GM06990 (cell line): ENCODE measurements at places on chromosomes 2 and 18.

- DNase-seq, result no peak
These were observed 462.5 kb upstream of the FSHR start for GRCh38 chr2:49616800-49617199.

- DNase-seq, result no peak
These were observed 11.4 kb downstream of the RAB31 start for GRCh38 chr18:9719421-9719981.

DNA sequence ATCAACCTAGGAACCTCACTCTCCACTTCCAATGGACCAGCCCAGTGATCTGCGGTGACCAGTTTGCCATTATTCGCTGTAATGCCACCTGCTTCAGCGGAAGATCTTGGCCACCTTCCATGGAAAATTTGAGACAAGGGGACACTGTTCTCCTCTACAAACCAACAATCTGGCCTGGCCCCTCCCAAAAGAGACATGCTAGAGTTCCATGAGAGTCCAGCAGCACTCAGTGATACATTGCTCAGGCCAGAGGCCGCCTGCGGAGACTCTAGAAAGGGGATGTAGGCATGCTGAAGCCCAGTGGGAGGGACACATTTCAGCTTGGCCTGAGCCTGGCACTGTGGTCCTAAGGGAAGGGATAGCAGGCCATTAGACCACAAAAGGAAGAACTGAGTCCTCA is 58.3 kb downstream of the COL6A3 start:
- no peak for DNase-seq

DNA sequence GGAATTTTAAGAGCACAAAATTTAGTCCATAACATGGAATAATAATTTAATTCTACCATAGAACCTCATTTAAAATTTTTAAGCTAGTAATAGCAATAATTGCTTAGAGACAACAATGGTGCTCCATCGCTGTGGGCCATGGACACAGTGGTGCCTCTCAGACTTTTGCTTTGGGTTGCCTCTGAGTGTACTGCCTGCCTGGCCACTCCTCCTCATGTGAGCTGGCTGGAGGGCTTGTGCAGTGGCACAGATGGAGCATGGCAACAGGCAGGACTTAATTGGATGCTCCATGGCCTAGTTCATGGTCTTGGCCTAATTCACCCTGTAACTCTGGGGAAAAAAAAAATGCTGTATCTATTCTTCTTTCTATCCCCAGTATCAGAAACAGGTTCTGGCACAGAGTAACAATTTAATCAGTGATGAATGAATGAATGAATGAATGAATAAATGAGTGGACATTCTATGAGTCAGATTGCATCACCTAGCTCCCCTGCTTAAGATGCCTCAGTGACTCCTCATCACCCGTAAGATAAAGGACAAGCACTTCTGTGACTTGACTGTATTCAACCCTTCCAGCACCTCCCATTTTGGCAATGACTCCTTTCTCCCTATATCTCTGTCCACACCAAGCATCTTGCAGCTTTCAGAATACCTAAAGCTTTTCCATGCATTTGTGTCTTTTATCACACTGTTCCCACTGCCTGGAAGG is 211.8 kb upstream of the SLC14A2 start:
- DNase-seq, result no peak

- no peak for DNase-seq
These were observed 2.8 kb downstream of the ASB18 start for GRCh38 chr2:236261452-236261851.

DNA sequence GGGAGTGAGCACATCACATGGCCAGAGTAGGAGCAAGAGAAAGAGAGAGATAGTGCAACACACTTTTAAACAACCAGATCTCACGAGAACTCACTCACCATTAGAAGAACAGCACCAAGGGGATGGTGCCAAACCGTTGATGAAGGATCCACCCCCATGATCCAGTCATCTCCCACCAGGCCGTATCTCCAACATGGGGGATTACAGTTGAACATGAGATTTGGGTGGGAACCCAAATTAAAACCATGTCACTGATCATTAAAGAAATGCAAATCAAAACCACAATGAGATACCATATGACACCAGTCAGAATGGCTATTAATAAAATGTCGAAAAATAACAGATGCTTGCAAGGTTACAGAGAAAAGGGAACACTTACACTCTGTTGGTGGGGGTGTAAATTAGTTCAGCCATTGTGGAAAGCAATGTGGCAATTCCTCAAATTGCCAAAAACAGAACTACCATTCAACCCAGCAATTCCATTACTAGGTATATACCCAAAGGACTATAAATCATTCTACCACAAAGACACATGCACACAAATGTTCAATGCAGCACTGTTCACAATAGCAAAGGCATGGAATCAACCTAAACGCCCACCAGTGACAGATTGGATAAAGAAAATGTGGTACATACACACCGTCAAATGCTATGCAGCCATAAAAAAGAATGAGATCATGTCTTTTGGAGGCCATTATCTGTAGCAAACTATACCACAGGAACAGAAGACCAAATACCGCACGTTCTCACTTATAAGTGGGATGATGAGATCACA is 137.1 kb downstream of the COL6A3 start:
- no peak for DNase-seq

- DNase-seq, result no peak
These were observed 2.1 kb downstream of the TTC39C start for GRCh38 chr18:24016643-24017042.

DNA sequence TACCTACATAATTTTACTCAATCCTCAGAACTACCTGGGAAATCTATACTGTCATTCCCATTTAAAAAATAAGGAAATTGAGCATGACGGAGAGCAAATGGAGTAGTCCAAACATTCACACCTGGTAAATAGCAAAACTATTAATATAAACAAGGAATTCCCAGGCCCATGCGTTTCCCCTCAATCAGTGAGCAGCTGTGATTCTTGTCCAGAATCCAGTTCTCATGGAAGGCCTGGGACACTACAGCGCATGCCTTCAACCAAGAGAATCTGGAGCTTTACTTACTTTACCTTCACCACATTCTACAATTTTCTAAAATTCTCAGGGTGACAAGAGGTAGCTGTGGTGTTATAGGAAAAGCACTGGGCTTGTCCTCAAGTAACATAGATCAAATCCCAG is 259.0 kb downstream of the LRATD1 start:
- DNase-seq, result no peak

- no peak for DNase-seq
These were observed 58.6 kb downstream of the SP110 start for GRCh38 chr2:230161184-230161583.

- no peak for DNase-seq
These were observed 10.2 kb upstream of the TTC32 start for GRCh38 chr2:19911808-19912509.

DNA sequence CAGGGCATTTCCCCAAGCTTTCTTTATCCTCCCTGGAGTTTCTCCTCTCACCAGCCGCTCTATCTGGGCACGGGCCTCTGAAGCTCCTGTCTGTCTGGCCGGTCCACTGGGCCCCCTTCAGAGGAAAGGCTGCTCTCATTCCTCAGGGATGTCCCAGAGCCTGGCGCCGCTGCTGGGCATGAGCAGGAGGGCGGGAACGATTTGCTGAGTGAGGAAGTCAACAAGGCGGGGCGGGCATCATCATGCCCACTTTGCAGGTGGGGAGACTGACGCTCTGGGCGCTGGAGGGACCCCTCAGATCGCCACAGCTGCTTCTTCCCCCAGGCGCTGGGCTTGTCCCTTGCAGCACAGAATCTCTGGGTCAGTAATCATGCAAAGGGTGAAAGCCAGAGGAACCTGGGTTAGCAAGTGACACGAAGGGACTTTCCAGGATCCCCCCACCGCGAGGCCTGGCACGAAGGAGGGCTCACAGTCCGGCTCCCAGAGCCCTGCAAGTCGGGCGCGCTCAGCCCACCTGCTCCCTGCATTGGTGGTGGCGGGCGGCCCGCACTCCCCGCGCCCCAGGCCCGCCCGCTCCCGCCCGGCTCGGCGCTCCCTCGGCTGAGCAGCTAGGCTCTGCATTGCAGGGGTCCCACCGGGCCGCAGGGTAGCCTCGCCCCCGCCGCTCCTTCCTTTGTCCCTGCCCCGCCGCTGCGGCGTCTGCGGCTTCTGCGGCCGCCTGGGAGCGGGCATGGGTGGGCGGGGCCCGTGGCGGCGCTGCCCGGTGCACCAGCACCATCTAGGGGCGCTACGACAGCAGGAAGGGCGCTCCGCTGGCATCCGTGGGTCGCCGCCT is 157.8 kb downstream of the CYRIA start:
- no peak for DNase-seq

DNA sequence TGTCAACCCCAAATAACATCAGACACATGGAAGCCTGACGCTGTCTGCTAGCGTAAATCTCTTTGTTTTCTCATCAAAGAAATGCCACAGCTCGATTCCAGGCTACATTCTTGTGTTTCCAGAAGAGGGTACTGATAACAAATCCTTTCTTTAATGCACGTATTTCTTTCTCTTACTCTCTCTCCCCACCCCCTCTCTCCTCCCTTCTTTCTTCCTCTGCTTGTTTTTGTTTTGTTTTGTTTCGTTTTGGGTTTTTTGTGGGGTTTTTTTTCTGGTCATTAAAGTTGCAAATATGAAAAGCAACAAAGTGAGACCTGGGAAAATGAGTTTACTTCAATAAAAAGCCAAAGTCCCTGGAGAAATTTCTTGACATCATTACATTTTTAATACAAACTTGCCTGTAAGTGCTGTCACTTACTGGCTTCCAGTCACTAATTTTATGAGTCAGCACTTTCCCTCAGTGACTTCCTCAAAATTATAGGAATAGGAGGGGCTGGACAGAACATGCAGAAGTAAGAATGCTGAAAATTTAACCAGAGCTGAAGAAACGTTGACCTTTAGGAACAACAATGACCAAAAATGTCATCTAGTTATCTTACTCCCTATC is 106.7 kb upstream of the NABP1 start:
- peak; percentile 30 for DNase-seq

DNA sequence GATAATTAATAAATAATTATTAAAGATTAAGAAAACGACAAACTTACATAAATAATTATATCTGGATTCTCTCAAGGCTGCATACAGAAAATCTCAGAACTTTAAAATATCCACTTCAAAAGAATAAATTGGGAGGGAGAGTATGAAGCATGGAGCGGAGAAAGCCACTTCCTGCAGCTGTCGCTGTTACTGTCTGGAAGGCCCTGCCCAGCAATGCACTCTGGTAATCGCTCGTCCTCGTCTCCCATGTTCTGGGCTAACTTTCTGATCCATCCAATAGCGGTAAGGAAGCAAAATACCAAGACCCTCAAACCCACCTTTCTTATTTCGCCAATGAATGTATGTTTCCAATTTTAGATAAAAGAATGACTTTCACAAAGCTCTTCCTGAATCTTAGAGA is 26.7 kb downstream of the CYRIA start:
- no peak for DNase-seq

- no peak for DNase-seq
These were observed 8.8 kb upstream of the WNT6 start for GRCh38 chr2:218850796-218851195.

GRCh38 chr2:55618025-55618274 is 528 bp upstream of the PPP4R3B start:
- no peak for DNase-seq

DNA sequence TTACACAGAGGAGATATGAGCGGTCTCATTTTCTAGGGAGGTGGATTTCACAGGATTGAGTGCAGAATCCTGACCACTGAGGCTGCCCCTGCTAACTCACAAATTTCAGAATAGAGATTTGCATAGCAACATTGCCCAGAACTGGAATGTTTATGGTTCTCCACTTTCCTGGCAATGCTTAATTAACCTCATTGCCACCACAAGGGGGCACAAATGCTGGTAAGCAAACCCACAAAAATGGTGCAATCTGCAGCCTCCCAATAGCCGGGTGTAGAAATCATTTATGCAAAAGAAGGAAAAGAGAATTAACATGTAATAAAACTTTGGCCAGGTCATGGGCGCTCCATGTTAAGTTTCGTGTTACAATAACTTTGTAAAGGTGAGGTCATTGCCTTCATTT is 112.4 kb downstream of the CYRIA start:
- DNase-seq, result no peak

DNA sequence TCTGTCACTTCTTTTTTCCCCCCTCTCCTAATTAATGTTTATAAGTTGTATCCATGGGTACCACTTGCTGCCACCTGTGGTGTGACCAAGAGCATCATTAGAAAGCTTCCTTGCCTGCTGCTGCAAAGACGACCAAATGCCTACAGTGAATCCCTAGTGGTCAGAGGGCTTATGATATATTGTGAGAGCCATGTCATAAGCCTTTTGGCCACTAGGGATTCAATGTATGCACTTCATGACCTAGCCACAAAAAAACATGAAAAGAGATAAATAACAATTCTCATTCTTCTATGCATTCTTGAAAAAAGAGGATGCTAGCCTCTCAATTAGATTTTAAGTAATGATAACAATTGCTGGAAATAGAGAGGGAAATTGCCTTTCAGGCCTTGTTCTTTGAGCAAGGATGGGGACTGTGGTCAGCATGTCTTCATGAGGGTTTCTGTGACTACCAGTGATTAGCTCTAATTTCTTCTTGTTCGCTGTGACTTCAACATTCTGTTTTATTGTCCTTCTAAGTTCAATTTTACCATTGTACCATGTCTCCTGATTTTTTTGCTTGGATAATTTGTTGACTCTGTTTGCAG is 435.3 kb downstream of the TGIF1 start:
- no peak for DNase-seq

DNA sequence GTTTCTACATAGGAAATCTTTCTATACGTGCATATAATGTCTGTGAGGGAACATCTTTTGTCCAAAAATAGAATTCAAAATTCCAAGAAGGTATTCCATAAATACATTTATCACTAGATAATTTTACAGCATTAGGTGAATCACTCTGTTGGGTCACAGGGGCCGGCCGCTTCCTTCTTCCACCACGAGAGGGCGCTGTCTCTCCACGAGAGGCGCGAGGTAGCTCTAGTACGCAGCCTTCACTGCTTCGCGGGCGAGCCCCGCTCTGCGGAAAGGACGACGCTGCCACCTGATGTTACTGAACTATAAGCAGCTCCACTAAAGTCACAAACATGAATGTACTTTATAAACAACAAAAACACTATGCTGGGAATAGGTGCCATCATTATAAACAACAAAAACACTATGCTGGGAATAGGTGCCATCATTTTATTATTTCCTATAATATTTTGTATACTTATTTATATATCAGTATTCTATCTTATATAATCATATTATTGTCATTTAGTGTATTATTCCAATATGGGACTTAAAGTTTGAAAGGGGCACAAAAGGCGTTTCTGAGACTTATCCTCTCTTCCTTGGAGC is 69.4 kb upstream of the REV1 start:
- peak; percentile 71 for DNase-seq

GRCh38 chr2:69309351-69310110 is 77.5 kb downstream of the GFPT1 start:
- DNase-seq, result no peak

- DNase-seq, result no peak
These were observed 155.3 kb upstream of the CDH19 start for GRCh38 chr18:66759050-66759828.

DNA sequence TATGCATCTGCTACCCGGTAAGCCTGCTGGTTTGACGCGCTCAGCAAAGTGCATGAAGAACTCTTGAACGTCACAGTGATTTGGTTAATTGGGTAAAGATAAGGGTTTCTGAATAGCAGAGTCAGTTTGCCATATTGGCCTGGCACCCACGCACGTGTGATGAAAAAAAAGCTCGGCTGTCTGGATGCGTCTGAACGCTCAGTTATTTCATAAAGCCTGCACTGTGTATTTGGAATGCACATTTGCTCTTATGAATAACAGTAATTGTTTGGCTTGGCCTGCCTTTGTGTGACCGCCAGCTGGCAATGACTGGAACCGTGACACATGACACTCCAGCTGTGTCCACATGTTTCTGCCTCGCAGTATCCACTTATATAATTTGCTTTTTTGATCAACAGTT is 129.2 kb upstream of the MEIS1 start:
- DNase-seq, result no peak

GRCh38 chr2:14635391-14635871 is 2.9 kb downstream of the LRATD1 start:
- no peak for DNase-seq
